ENCODE measurements at places on chromosomes 16 and 17. TPM values are rescaled to one million over a fixed set of nuclear protein-coding genes. Genes with fewer than 3 reads are reported as not detected.

SMG6 gene
- total RNA-seq: 39.6 TPM

- DNase-seq: no peak
These were observed 50.8 kb downstream of the SOCS1 start for GRCh38 chr16:11205065-11205699.

DNA sequence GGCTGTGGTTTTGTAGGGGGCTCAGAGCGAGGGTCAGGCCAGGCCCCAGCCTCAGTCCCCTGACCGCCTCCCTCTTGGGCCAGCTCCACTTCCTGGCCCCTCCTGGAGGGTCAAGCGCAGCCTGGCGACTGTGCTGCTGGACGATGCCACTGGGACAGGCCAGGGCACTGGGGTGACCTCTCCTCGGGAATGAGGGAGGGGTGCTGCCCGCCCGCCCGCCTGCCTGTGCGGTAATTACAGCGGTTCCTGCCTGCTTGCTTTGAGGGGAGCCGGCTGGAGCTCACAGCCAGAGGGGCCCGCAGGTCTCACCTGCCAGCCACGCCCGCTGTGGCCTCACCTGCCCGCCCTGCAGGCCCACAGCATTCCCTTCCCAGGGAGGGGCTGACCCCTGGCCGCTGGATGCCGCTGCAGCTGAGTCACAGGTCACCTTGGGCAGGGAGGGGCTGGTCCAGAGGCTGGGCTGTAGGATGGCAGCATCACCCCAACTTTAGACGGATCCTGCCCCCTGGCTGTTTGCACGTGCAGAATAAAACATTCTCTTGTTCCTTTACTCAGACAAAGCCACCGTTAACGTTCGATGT is 76.7 kb upstream of the CBX4 start:
- peak; percentile 44 for DNase-seq

NPIPB13 gene
- 14.7 TPM for total RNA-seq

ERN2 gene
- not detected for total RNA-seq

DNA sequence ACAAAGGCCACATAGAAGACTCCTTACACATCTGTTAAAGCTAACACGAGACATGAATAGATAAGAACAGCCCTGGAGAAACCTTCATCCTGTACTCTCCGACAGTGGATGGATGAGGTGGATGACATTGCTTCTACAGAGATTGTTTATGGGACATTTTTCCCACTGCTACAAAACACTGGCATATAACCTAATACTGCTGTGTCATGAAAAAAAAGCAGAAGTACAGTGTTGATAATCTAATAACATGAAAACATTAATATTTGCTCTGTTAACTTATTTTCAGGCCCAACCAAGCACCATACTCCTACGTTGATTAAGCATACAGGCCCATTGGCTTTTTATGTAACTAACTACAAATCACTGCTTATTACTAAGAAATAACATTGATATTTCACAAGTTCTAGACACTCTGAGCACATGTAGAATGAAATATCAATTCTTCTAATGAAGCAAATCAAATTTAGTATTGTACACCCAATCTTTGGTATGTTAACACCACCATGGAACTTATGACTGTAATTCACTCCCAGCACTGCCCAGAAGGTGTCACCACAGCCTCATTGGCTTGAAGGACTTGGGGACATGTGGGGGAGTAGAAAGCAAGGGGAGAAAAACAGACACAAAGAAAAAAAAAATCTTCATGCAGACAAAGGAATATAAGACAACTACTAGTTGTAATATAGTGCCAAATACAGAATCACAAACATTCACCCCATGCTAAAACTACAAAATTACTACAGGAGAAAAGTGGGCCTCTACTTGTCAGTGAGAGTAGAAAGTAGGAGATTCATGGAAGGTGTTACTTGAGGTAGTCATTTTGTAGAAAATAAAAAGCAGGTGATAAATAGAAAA is 330.0 kb upstream of the PMFBP1 start:
- DNase-seq: peak; percentile 70

DNA sequence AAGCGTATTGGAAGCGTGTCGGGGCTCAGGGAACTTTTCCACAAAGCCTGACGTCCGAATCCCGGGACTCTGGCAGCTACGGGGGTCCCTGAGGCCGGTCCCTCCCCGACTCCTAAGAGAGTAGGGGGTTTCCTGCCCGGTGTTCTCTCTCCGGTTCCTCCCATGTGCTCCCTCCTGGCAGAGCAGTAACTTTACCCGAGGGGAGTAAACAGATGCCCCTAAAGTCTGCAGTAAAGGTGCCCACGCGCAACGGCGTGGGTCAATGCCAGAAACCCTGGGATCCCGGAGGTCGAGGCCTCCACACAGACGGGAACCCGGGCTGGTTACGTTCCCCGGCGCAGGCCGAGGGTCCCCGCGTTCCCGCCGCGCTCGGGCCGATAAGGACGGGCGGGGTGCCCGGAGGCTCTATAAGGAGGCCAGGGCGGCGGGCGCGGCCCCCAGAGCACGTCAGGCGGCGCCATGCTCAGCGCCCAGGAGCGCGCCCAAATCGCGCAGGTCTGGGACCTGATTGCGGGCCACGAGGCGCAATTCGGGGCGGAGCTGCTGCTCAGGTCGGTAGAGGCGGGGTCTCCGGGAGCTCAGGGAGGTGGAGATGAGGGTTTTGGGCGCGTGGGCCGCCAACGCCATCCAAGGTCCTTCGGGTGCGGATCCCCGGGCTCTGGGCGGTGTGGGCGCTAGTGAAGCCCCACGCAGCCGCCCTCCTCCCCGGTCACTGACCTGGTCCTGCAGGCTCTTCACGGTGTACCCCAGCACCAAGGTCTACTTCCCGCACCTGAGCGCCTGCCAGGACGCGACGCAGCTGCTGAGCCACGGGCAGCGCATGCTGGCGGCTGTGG is at the start of gene HBM:
Gene HBM (plus strand): TSS at position 440 of the 836 bp plus-strand sequence. CDS start 20 bp downstream, at position 460.
- DNase-seq: no peak

ZG16B gene
- total RNA-seq: 2.1 TPM

GRCh38 chr16:49097964-49098363 is 183.7 kb downstream of the CBLN1 start:
- no peak for DNase-seq

GRCh38 chr16:75074920-75075687 is 41.5 kb downstream of the LDHD start:
- DNase-seq: peak; percentile 90

- DNase-seq: no peak
These were observed 13.7 kb upstream of the AKAP10 start for GRCh38 chr17:19991252-19991885.

DNA sequence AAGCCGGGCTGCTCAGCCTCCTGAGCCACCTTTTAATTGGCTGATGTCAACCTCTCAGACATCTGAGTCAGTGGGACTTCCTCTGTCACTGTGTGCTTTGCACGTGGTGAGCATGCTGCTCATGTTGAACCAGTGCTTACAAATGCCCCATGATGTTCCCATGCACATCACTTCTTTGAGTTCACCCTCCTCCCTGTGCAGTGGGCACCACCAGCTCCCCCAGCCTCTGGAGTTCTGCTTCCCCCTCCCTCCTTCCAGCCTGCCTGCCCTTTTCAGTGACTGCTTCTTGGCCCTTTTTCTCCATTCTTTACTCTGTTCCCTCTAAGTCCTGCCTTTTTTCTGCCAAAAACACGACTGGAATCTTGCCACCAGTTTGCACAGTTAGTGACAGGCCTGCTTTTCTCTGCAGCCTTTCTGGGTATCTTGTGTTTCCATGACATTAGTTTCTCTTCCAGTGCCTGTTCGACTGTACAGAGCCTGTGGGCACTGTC is 41.6 kb downstream of the USP10 start:
- DNase-seq: peak; percentile 38

GRCh38 chr17:21217346-21217745 is 3.4 kb upstream of the TMEM11 start:
- DNase-seq: no peak

DNA sequence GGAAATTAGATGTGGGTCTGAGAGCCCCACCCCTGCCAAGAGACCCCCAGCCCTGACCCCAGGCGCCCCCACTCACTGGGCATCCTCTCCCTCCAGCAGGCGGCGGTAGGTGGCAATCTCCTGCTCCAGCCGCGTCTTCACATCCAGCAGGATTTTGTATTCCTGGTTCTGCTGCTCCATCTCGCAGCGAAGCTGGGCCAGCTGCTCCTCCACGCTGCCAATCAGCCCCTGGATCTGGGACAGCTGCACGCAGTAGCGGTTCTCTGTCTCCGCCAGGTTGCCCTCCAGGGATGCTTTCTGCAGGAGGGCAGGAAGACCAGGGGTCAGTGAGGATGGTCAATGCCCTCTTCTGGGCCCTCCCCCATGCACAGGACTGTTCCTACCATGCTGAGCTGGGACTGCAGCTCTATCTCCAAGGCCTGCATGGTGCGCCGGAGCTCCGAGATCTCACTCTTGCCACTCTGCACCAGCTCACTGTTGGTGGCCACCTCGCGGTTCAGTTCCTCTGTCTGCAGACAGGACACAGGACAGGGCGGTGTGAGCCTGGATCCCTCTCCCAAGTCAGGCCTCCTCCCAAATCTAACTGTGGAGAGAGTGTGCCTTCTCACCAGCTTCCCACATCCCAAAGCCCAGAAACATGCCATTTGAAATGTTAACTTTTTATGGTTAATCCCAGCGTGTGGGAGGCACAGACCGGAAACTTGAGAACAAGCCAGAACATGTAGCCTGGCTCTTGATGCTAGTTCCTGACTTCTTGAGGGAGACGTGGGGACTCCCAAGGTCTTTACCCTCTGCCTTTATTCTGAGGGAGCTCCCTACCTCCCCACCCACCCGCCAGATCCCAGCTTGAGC is 3.6 kb downstream of the KRT17 start:
- no peak for DNase-seq

DNA sequence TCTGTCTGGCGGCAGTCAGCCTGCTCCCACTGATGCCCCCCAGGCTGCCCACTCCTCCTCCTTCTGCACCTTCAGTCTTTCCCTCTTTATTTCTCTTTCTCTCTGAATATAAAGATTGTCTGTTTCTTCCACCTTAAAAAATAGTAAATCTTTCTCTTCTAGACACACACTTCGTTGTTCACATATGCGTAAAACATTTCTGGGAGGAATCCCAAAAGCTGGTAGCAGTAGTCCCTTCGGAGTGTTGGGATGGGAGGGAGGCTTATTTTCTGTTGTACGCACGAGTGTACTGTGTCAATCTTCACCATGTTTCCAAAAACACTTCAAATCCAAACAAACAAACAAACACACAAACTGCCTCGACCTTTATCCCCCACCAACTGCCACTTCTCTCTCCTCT is 9.9 kb downstream of the OSBPL7 start:
- no peak for DNase-seq

DNA sequence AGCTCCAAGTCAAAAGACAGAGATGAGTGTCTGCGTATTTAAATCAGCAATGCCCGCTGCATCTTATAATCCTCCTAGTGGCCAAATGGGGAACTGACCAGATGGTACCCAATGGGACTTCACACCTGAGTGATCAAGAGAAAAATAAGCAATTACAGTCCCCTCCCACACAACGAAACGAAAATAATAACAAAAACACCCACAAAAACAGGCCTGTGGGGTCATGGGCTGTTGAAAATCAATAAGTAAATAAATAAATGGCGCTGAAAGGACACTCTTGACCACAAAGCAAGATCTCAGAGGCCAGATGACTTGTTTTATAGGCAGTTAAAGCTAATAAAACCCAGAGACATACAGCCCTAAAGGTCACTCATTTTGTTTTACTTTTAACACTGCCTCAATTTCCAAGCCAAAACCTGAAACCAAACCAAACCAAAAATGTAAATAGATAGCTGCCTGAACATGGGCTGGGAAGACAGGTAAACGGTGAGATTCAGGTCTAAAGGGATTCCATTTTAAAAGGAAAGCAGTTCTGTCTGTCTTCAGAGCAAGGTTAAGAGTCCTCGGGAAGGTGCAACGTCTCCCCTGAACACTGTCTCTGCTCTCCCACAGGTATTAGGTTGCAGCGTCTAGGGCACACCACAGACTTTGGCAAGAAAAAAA is 1.3 kb downstream of the ZNF821 start:
- DNase-seq: peak; percentile 90

DNA sequence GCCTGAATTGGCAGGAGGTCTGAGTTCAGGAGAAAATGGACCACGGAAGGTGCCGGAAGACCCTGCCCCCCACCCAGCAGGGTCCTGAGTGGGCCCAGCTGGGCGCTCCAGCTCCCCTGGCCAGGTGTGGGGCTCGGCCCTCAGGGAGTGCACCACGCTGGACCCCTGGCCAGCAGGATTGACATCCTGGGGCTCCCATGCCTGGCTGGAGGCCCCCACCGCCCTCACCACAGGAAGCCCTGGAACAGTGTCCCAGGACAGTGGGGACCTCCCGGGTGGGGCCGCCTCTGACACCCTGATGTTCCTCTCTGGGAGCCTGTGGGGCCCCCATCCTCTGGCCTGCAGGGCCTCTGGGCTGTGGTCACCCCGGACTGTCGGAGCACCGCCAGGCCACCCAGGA is 28.1 kb upstream of the CACNA1H start:
- DNase-seq: no peak

DNA sequence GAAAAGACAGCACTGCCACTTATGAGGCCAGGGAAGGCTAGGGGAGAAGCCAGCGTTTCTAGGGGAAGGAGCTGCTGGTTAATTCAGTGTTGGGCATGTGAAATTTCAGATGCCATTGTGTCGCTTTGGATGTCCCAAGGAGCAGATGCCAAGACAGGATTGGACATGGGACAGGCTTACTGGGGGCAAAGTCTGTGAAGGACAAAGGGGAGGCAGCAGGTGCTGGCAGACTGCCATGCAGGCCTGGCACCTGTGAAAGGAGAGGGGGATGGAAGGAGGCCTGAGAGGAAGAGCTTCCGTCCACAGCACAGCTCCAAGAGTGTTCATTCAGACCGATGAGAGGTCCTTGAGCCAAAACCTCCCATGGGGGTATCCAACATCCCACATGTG is 255.5 kb upstream of the RPL38 start:
- no peak for DNase-seq

DNA sequence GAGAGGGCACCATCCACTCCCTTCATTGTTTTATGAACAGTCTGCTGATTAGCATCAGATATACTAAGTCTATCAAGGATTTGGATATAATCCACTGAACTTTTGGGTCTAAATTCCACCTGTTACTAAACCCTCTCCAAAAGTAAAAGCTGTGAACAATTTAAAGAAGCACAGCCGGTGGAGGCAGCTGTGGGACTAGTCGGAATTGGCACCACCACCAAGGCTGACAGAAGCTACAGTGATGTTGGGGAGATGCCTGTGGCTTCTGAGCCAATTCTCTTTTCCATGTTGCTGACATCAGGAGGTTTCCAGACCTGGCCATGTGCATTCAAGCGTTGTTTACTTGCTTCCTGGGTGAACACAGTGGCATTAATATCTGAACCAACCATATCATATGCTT is 679.0 kb upstream of the CA10 start:
- no peak for DNase-seq

DNA sequence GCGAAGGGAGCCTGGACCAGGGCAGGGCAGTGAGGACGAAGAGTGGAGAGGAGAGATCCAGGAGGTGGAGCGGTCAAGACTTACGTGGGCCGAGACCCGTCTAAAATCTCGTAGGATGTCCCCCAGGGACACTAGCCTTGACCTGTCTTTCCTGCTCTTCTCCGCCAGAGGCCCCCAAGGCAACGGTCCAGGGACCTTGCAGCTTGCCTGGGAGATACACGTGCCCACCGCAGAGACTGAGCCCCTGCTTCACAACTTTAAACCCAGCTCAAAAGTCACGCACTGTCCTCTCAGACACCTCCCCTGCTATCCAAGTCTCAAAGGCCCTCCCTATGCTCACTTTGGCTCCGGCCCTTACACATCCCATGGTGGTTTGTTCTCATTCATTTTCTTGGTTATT is 9.4 kb downstream of the TIGD7 start:
- DNase-seq: no peak

Data from activated CD8-positive, alpha-beta T cell treated with anti-CD3 and anti-CD28 coated beads for 36 hours (primary cell).